ENCODE measurements at places on chromosomes 11 and 22.

- no peak for ATAC-seq
Measured at GRCh38 chr11:9219572-9219971, 45.6 kb downstream of the DENND5A start.

GRCh38 chr11:21472261-21472660 lies 720.6 kb upstream of the ANO5 start:
- ATAC-seq: no peak

DNA sequence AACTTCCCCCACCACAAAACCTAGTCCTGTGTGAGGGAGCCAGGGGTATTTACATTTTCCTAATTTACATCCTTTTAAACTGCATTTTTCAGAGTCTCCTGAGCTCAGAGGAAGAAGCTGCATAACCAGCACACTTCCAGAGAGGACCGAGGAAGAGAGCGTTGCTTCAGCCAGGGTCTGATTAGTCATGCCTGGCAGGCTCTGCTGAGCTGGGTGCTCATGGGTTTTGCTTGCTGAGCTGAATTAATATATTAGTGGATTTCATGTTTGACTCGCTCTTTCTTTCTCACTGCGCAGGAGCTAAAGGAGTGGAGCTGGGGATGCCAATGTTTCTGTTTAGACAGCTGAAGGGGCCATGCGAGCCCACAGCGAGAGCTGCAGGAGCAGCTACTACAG lies 539.3 kb upstream of the B3GAT1 start:
- no peak for ATAC-seq

DNA sequence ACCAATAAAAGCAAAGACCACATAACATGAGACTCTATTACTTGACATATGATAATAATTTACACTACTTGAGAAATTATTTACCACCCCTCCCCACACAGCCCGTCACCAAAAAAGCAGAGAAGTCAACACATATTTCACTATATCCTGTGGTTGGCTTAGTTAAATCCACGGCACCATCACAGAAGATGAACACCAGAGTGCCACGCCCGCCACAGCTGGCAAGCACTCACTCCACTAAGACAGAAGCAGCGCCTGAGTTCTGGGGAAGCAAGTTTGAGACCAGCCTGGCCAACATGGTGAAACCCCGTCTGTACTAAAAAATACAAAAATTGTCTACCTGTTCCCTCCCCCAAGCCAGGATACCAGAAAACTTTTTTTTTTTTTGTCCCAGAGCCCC lies 53.1 kb downstream of the PACSIN2 start:
- no peak for ATAC-seq

- ATAC-seq: no peak
Measured at GRCh38 chr22:43855431-43855830, 6.9 kb downstream of the SULT4A1 start.

GRCh38 chr22:23212061-23213021 lies 32.0 kb downstream of the BCR start:
- ATAC-seq: no peak

GRCh38 chr11:133271871-133272776 lies 260.2 kb downstream of the OPCML start:
- ATAC-seq: no peak

DNA sequence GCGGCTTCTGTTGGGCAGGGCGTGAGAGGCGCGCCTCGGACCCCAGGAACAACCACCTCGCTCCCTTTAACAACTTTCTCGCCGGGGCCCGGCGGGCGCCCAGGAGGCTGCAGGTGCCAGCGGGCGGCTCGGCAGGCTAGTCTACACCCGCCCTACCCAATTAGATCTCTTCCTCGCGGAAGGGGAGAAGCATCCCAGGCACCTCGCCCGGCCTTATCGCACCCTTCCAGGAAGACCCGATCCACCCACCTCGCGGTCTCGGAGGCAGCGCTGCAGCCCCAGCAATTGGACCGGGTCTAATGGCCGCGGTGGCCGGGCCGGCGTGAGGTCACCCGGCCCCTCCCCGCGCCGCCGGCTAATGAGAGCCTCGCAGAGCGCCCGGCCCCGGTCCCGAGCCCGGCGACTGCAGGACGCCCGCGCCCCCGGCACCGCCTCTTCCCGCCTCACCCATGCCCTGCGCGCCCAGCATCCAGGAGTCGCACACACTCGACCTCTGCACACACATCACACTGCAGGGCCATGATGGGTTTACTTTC lies at the start of gene PLAAT3:
Gene PLAAT3 (minus strand): TSS at position 298 of the 536 bp plus-strand sequence. CDS start 419 bp downstream, outside the sequence.
- peak; percentile 79 for ATAC-seq

- ATAC-seq: no peak
Measured at GRCh38 chr11:60835534-60835846, 6.4 kb upstream of the CCDC86 start.

DNA sequence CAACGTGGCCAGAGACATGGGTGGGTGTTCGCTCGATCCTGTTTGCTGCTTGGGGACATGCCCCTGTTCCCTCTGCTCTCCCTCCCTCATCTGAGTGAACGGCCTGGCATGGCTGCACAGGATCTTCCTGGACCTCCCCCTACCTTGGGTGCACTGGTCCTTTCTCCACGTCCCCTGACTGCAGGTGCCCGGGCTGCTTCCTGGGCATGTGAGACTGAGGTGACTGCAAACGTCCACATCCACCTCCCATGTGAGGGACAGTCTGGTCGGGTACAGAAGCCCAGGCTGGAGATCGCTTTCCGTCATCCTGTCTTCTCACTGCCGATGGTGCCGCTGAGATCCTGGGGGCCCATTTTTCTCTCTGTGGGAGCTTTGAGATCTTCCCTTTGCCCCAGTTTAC lies 11.8 kb downstream of the SULT4A1 start:
- no peak for ATAC-seq

DNA sequence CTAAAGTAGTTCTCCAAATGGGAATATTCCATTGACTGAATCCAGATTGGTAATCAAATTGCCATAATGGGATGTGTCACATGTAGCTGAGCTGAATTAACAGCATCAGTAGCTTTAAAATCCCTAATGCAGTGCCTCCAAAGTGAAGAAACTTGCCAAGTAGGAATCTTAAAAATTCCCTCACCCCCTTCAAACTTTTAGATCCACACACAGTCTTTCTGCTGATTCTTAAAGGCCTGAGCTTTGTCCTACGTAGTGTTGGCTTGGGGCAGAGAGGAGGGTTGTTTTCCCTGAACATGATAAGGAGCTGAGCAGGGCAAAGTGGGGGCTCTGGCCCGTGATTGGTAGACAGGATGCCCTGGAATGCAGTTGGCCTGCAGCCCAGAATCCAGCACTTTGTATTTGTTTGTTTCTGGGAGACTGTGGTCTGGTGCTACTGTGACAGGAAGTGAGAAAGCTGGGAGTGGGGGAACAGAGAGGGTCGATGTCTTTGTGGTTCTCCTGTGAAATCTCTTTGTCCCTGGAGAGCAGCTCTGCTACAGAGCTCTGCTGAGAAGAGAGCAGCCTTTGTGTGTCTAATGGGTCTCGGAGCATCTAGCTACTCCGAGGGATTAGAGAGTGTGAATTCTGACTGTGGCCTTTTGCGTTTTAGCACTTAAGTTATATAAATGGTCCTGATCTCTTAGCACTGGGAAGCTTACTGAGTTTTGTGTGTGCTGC lies 16.9 kb downstream of the CTNND1 start:
- no peak for ATAC-seq

GRCh38 chr11:34492806-34493414 lies 20.7 kb downstream of the ELF5 start:
- no peak for ATAC-seq
